ENCODE measurements at places on chromosomes 6 and 20. TPM values are rescaled to one million over a fixed set of nuclear protein-coding genes. Genes with fewer than 3 reads are reported as not detected.
A peak's percentile ranks its signal among the peaks of the same experiment; 100 is the strongest.

The PIGU gene
- 22.3 TPM for total RNA-seq

DNA sequence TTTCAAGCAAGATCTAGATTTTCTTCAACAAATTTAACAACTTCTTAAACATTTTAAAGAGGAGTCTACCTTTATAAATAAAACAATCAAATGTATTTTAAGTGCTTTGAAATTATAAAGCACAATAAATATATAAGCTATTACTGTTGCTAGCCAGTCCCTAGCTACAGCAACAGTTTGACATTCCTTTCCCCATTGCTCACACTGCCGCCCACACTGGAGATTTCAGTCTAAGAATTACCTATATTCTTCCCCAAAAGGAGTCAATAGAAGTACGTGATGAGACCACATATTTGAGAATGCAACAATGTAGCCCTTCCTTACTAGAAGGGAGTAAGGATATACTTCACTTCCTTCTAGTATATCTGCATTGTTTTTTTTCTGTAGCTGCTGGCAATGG lies 65.3 kb upstream of the RNF146 start:
- no peak for DNase-seq

The PLCG1 gene
- 67.4 TPM for total RNA-seq

- DNase-seq, result no peak
Observed at GRCh38 chr6:135568379-135568778, 70.8 kb upstream of the AHI1 start.

The KIF13A gene
- total RNA-seq, result 43.7 TPM

DNA sequence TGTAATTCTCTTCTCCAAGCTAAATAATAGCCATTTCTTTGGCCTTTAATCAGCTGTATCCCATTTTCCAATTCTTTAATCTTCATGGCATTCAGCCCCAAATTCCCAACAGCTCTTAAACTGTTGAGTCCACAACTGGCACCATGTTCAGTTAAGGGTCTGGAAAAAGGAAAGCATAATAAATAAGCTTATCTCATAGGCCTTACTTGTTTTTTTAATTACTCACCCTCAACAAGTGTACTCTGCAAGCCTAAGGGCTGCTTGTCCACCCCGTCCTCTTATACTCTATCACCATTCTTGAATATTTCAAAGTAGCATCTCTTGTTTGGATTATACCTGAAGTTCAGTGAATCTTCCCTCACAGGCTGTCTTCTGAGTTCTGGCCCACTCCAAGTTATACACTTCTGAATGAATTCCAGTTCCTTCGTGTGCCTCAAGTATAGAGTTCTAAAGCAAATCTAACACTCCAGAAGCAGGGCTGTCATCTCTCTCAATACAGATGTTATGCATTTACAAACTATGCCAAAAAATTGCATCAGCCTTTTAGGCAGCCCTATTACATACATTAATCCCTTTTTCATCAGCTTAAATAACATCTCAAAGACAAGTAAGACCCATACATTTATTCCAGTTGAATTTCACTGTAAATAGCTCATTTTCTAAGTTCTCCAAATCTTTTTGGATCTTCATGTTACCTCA lies 98.7 kb downstream of the COL21A1 start:
- DNase-seq, result no peak

- DNase-seq, result peak; percentile 79
Observed at GRCh38 chr6:160088069-160088783, 33.4 kb upstream of the SLC22A1 start.

- no peak for DNase-seq
Observed at GRCh38 chr6:89952686-89953085, 58.4 kb downstream of the GJA10 start.

DNA sequence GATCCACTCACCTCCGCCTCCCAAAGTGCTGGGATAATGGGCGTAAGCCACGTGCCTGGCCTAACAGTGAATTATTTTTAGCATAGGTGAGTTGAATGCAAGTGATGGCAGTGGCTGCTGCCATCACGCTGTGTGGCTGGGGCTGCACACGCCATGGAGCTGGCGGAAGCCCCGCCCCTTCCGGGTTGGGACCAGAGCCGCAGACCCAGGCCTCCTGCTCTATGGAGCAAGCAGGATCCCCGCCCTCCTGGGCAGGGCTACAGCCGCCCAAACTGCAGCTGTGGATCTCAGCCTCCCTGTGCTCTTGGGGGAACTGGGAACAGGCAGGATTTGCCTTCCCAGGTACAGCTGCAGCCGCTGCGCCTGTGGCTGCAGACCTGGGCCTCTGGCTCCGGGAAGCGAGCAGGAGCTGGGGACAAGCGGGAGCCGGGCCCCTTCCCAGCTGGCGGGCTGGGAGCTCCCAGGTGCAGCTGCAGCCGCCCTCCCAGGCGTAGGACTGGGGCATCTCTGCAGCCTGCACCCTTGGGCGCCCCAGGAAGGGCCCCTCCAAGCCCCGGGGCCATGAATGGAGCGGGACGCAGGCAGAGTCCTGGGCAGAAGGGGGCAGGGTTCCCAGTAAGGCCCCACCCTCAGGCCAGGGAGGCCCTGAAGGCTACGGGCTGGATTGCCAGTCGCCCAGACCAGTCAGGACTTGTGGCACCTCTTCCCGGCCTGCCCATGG lies 30.9 kb upstream of the SLA2 start:
- DNase-seq, result no peak

- no peak for DNase-seq
Observed at GRCh38 chr20:48850257-48850976, 22.6 kb upstream of the PREX1 start.

- DNase-seq, result no peak
Observed at GRCh38 chr6:134517868-134518267, 200.0 kb upstream of the SGK1 start.

The OR12D3 gene
- total RNA-seq, result not detected

GRCh38 chr20:17622851-17623508 lies 53.1 kb downstream of the DSTN start:
- DNase-seq, result no peak

GRCh38 chr20:22611636-22612035 lies 27.3 kb upstream of the FOXA2 start:
- no peak for DNase-seq

The EMILIN3 gene
- total RNA-seq, result 0.20 TPM

- no peak for DNase-seq
Observed at GRCh38 chr6:12522347-12522746, 194.2 kb upstream of the PHACTR1 start.

GRCh38 chr6:39188098-39188450 lies 41.2 kb downstream of the KCNK5 start:
- no peak for DNase-seq

The ATG5 gene
- total RNA-seq, result 48.0 TPM

DNA sequence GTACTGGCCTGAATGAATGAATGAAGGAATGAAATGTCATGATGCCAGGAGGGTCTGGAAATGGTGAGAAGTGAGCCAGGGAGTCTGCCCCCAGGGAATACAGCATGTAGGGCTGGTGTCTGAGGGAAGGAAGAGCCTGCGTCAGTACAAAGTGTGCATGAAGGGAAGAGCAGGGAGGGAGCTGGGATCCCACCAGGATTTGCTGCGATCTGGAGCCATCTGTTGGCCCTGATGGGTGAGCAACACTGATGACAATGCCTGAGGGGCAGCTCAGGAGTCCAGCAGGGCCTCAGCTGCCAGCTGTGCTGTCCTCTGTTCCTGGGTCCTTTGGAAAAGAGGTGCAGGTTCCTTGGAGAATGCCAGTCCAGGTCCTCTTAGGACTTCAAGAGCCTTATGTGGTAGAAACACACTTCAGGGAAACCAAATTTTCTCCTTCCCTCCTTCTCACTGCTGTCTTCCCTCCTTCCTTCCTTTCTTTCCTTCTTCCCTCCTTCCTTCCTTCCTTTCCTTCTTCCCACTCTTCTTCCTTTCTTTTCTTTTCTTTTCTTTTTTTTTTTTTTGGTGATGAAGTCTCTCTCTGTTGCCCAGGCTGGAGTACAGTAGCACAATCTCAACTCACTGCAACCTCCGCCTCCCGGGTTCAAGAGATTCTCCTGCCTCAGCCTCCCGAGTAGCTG lies 11.5 kb downstream of the BPI start:
- no peak for DNase-seq

DNA sequence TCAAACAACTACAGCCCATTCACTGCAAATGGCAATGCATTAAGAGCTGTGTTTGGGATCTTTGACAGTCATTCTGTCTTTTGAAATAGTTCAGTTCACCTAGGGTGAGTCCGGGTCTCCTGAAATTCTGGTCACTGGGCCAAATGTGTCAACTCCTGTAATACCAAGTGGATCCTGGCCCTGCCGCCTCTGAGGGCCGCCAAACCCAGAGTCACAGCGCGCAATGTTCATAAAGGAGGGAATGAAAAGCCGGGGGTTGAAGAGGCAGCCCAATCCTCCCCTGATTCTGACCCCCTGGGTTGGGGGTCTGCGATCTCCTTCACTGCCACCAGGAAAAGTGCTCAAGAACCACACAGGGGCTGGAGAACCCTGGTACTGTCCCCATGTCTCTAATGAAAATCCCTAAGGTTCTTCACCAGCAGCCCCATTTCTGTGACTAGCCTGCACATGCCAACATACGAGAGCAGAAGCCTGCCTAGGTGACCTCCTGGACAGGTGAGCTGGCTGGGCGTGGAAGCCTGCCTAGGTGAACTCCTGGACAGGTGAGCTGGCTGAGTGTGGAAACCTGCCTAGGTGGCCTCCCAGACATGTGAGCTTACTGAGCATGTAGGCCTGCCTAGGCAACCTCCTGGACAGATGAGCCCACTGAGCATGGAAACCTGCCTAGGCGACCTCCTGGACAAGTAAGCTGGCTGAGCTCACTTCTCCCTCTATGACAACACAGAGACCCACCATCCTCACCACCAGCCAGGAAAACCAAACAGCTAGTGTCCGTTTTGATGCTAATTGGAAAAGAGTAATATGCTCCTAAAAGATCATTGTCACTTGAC lies 16.1 kb upstream of the APMAP start:
- no peak for DNase-seq

DNA sequence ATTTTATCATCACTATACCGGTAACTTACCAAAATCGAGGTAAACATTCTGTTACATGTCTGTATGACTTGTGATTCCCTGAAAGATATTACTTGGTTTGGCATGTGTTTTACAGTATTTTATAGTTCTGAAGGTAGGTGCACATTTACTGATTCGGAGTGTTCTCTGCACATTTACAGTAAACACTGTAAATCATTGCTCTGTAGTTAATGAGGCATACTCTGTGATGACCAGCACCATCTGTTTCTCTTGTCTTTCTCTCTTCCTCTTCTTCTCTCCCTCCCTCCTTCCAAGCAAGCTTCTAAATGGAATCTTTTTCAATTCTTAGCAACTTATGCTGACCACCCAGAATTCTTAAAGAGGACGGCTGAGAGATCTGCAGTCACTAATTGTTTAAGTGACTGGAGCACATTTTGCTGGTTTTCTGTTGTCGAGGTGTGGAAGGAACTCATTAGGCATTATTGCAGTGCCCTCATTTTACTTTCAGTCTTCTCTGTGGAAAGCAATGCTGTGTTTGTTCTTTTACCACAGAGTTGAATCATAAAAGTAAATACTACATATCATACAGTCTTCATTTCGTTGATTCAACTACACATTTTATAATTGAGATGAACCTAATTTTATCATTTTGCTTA lies 126.5 kb downstream of the UTRN start:
- no peak for DNase-seq

- no peak for DNase-seq
Observed at GRCh38 chr6:2741756-2742155, 9.0 kb downstream of the MYLK4 start.

DNA sequence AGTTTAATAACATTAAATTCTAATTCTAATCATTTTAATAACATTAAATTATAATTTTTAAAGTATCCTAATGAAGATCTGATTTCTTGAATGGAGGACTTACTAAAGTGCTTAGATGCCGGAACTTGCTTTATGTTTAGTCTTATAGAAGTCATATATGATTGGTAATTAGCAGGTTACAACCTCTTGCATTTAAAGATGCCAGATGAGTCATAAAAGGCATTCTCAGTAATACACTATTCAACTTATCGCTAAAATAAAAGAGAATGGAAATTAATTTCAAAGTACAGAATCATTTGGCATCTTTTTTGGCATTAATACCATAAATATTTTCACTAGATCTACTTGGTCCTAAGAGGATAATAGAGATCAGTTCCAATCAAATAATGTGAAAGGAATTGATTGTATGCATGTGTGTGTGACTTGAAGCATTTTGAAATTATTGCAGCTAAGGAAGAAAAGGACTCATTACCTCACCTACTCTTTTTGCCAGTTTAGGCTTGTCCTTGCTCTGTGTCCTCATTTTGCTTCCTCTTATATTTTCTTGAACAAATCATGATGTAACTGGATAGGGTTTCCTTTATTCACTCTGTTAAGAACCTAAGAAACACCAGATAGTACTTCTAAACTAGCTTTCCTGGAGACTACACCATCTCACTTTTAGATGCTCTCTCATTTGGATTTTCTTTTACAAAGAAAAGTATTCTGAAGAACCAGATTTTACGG lies 2.7 kb downstream of the COL21A1 start:
- no peak for DNase-seq

The ZNF391 gene
- total RNA-seq, result 0.96 TPM

DNA sequence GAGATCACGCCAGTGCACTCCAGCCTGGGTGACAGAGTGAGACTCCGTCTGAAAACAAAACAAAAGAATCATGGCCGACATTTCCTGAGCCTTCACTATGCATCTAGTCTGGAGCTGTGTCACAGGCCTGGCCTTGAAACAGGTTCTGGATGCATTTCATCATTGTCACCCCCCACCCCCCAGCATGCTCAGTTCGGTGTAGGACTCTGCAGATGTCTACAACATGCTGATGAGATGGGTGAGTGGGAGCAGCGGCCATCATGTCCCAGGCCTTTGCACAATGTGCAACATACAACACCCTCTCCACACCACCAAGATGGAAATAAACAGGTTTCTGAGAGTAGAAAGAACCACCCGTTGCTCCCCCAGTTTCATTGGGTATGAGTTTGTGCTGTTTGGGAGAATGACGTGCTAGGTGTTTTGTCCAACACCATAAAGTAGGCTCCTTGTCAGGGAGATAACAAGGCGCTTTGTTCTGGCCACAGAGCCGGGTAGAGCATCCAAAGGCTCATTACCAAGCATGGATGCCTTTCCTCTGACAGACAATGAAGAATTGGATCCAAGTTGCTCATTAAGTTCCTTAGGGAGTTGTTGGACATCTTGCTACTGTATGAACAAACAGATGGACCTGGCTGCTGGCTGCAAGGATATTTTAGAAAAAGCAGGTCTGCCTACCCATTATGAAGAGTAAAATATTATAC lies 22.1 kb downstream of the SNHG17 start:
- DNase-seq, result no peak

The LY6G6D gene
- total RNA-seq, result not detected

DNA sequence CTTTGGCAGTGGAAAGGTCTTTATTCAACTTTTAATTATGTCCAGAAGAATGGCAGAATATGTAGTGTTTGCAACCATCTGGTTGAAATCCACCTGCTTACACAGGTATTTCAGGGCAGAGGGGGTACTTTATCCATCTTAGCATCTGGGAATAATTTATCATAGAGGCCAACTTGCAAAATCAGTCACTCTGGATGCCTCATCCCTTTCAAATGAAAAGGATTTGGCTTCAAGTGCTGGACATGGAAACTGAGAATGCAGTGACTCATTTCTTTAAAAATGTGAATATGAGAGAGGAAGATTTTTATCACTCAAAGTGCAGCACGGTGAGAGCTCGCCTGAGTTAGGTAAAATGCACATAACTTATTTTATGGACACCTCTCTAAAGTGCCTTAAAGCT lies 758.3 kb downstream of the KIF16B start:
- no peak for DNase-seq
